Upper lobe of right lung (tissue), 1 donor: ENCODE measurements at places on chromosomes 2 and 18. TPM values are rescaled to one million over a fixed set of nuclear protein-coding genes. Genes with fewer than 3 reads are reported as not detected.

- no peak for DNase-seq
- H3K27me3 ChIP-seq, result no peaks in the 10 kb centered on the region
- no peak overlapping the region for H3K27ac ChIP-seq
- no peaks in the 10 kb centered on the region for H3K36me3 ChIP-seq
Measured at GRCh38 chr2:196274387-196274809, 103.0 kb upstream of the STK17B start.

DNA sequence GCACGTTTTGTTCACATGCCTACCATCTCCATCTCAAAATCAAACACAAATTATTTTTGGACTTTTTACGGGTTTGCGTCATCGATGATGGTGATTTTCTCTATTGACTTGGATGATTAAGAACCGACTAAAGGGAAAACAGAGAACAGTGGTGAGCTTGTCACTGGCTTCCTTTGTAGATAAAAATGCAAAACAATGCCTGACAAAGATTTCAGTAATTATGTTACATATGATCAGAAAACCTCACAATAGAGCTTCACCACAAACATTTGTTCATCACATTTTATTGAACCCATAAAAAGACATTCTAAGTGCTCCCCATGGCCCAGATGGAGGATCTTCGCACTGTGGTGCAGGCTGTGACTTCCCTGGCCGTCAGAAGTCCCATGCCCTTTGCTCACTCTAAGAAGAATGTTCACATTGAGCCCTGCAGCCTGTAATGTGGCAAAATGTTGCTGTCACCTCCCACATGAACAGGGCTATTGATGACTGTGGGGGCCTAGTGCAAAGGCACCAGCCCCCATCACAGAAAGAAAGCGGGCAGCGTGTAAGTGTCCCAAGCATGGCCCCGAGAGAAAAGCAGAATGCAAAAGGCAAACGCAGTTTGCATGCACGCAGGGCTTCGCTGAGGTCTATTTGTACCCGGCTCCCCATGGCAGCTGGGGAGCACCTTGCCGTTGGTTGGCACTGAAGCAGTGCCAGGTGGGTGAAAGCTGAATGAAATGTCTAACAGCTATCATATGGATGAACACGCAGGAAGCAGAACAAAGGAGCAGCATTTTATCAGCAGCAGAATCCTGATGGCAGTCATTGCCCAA lies 60.6 kb downstream of the BCL2 start:
- no peaks in the 10 kb centered on the region for H3K27me3 ChIP-seq
- no peak overlapping the region for H3K27ac ChIP-seq
- no peak overlapping the region for H3K4me3 ChIP-seq
- no peaks in the 10 kb centered on the region for H3K36me3 ChIP-seq
- peaks cover 18% of the 10 kb centered on the region for H3K4me1 ChIP-seq

GRCh38 chr2:9694661-9695234 lies 64.0 kb upstream of the YWHAQ start:
- H3K4me3 ChIP-seq, result no peak overlapping the region
- H3K36me3 ChIP-seq, result no peaks in the 10 kb centered on the region
- peaks cover 5% of the 10 kb centered on the region for H3K4me1 ChIP-seq
- no peak overlapping the region for H3K27ac ChIP-seq
- no peaks in the 10 kb centered on the region for H3K27me3 ChIP-seq

GRCh38 chr18:74529378-74529777 lies 4.9 kb upstream of the CNDP1 start:
- no peaks in the 10 kb centered on the region for H3K4me1 ChIP-seq
- no peaks in the 10 kb centered on the region for H3K27me3 ChIP-seq
- H3K4me3 ChIP-seq, result no peak overlapping the region

DNA sequence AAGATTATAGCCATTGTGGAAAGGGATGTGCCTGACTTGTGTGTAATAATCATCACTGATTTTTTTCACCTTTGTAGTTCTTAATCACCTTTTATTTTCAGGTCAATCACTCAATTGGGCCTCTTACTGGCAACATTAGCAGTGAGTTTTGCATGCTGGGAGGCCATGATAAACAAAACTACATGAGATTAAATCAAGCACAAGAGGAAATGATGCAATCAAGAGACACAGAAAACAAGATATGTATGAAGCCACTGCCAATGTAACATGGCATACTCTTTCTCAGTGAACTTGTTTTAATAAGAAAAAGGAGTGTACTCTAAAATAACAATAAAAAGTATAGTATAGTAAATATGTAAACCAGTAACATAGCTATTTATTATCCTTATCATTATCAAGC lies 69.9 kb upstream of the FSIP2 start:
- no peak overlapping the region for H3K27ac ChIP-seq
- H3K4me1 ChIP-seq, result no peaks in the 10 kb centered on the region
- H3K27me3 ChIP-seq, result no peaks in the 10 kb centered on the region

- H3K36me3 ChIP-seq, result no peaks in the 10 kb centered on the region
- no peaks in the 10 kb centered on the region for H3K4me1 ChIP-seq
- no peak for DNase-seq
- H3K27ac ChIP-seq, result no peak overlapping the region
- H3K4me3 ChIP-seq, result no peak overlapping the region
- H3K27me3 ChIP-seq, result no peaks in the 10 kb centered on the region
Measured at GRCh38 chr2:54946220-54946805, 103.9 kb downstream of the RTN4 start.

- H3K4me3 ChIP-seq, result no peak overlapping the region
- H3K36me3 ChIP-seq, result no peaks in the 10 kb centered on the region
- H3K27me3 ChIP-seq, result no peaks in the 10 kb centered on the region
- peak overlapping the region; percentile 2 for H3K27ac ChIP-seq
- no peak for DNase-seq
Measured at GRCh38 chr2:121595012-121595891, 54.0 kb downstream of the CLASP1 start.

- H3K27ac ChIP-seq, result no peak overlapping the region
- no peaks in the 10 kb centered on the region for H3K36me3 ChIP-seq
Measured at GRCh38 chr18:24246143-24246542, 107.3 kb downstream of the CABYR start.

DNA sequence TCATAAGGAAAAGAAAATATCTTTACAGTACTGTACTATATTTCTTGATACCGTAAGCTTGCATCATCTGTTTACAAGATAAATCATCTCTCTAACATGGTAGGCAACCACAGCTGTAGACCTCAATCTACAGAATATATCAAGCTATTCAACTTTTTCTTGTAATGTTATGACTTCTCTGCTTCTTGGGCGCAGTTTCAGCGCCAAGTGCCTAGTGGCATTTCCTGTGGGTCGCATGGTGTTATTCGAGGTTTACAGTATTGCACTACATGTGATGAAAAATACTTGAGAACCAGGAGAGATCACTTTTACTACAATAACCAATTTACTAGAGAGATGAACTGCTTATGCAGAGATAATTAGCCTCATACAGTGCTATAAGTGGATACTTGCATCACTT lies 34.0 kb upstream of the SESTD1 start:
- H3K4me1 ChIP-seq, result no peaks in the 10 kb centered on the region
- DNase-seq, result no peak
- no peaks in the 10 kb centered on the region for H3K36me3 ChIP-seq
- H3K27ac ChIP-seq, result no peak overlapping the region
- H3K4me3 ChIP-seq, result no peak overlapping the region

DNA sequence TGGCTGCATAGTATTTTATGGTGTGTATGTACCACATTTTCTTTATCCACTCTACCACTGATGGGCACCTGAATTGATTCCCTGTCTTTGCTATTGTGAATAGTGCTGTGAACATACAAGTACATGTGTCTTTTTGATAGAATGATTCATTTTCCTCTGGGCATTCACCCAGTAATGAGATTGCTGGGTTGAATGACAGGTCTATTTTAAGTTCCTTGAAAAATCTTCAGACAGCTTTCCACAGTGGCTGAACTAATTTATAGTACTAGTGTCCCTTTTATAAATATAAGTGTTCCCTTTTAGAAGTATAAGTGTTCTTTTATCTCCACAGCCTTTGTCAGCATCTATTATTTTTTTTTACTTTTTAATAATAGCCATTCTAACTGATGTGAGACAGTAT lies 303.9 kb upstream of the EPHA4 start:
- no peak overlapping the region for H3K4me3 ChIP-seq
- H3K4me1 ChIP-seq, result no peaks in the 10 kb centered on the region
- no peak overlapping the region for H3K27ac ChIP-seq
- H3K27me3 ChIP-seq, result no peaks in the 10 kb centered on the region
- DNase-seq, result no peak

- DNase-seq, result no peak
- no peak overlapping the region for H3K27ac ChIP-seq
- H3K27me3 ChIP-seq, result no peaks in the 10 kb centered on the region
- peaks cover 11% of the 10 kb centered on the region for H3K36me3 ChIP-seq
- no peaks in the 10 kb centered on the region for H3K4me1 ChIP-seq
Measured at GRCh38 chr18:79487801-79488201, 92.1 kb downstream of the NFATC1 start.

DNA sequence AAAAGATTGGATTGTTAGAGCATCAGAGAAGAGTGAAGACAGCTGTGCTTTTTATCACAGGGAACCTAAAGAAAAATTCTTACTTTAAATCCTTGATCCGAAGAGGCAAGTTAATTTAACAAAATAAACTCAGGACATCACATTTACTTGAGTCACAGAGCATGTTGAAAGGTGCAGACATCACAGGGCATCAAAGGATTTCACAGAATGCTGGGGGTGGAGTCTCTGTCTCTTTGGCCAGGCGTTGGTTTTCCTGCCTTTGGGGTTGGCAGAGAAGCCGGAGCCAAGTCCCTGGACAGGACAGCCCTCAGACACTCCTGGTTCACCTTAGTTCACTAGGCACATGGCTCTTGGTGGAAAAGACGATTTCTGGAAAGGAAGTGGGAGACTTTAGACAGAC lies 56.3 kb downstream of the SH3RF3 start:
- no peak overlapping the region for H3K4me3 ChIP-seq
- DNase-seq, result no peak
- H3K4me1 ChIP-seq, result peaks cover 16% of the 10 kb centered on the region
- no peaks in the 10 kb centered on the region for H3K27me3 ChIP-seq
- no peaks in the 10 kb centered on the region for H3K36me3 ChIP-seq

GRCh38 chr2:601387-601698 lies 75.9 kb downstream of the TMEM18 start:
- no peaks in the 10 kb centered on the region for H3K4me1 ChIP-seq
- H3K27ac ChIP-seq, result no peak overlapping the region
- DNase-seq, result no peak
- no peak overlapping the region for H3K4me3 ChIP-seq
- no peaks in the 10 kb centered on the region for H3K27me3 ChIP-seq

DNA sequence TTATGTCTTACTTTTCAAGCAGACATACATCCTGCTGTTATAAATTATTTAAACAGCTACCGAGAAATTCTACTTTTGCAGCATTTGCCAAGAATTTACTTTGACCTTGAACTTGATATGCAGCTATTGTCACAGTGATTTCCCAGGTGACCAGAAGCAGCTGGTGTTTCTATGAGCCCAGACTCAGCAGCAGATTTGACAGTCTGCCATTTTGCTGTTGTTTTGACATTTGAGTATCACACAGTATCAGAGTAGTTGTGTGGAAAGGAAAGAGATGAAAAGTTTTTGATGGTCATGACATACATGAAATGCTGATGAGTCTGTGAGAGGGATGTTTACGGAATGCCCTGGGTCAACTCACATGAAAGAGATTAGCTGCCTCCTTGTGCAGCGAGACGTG lies 6.6 kb upstream of the CCDC195 start:
- no peaks in the 10 kb centered on the region for H3K36me3 ChIP-seq
- H3K27me3 ChIP-seq, result no peaks in the 10 kb centered on the region
- DNase-seq, result no peak
- no peaks in the 10 kb centered on the region for H3K4me1 ChIP-seq

DNA sequence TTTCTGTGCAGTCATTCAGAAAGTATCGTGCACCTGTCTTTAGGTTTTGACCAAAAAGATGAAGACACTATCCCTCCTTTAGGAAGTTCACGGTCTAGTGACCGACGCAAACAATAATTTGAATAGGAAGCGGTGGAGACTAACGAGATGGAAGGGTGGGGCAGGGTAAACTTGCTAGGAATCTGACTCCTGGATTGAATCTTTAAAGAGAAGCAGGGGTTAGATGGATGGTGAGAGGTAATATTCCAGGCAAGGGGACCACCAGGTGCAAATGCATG lies 651 bp upstream of the TXNL1 start:
- H3K27ac ChIP-seq, result peak overlapping the region; percentile 97
- no peaks in the 10 kb centered on the region for H3K36me3 ChIP-seq
- peaks cover 22% of the 10 kb centered on the region for H3K4me1 ChIP-seq
- H3K27me3 ChIP-seq, result no peaks in the 10 kb centered on the region
- DNase-seq, result no peak

DNA sequence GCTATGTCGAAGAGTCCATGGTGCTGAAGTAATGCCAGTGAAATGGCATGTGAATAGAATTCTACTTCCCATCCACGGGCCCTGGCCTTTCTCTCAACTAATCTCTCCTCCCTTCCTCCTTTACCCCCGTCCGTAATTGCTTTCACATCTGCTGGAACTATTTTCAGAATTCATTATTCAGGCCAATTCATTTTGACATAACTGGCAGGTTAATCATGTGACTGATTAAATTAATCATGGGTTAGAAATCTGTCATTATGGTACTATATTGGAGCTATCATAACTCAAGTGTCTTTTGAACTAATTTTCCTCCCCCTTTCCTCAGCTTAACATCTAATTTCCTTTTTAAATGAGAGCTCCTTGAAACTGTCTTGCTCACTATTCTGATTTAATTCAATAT lies 66.9 kb downstream of the ZDBF2 start:
- no peak overlapping the region for H3K27ac ChIP-seq
- peaks cover 3% of the 10 kb centered on the region for H3K4me1 ChIP-seq
- H3K4me3 ChIP-seq, result no peak overlapping the region
- no peaks in the 10 kb centered on the region for H3K27me3 ChIP-seq
- H3K36me3 ChIP-seq, result no peaks in the 10 kb centered on the region

DNA sequence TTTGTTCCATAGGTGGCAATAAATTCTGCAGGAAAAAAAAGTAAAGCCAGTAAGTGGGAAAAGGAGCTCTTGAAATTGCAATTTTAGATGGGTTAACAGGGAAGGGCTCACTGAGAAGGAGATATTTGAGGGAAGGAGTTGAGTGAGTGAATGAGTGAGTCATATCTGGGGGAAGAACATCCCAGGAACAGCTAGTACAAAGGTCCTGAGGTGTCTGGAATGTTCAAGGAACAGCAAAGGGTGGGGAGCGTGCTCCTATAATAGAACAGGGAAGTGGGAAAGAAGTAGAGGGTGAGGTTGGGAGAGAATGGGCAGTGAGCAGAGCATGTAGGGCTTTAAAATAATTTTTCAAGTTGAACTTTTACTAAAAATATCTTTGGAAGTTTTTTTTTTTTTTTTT lies 68.0 kb upstream of the PSME4 start:
- H3K27me3 ChIP-seq, result no peaks in the 10 kb centered on the region
- H3K27ac ChIP-seq, result no peak overlapping the region
- no peak overlapping the region for H3K4me3 ChIP-seq
- no peaks in the 10 kb centered on the region for H3K4me1 ChIP-seq

CD8B2 gene
- total RNA-seq, result not detected

CRYGC gene
- total RNA-seq, result not detected

ATP5MC3 gene
- 113 TPM for total RNA-seq

SERPINB11 gene
- total RNA-seq, result not detected

RIT2 gene
- total RNA-seq, result not detected

SCN9A gene
- 10.5 TPM for total RNA-seq

TSPYL6 gene
- total RNA-seq, result not detected

TMEM127 gene
- 67.3 TPM for total RNA-seq
